ENCODE measurements at places on chromosomes 7 and 10. TPM values are rescaled to one million over a fixed set of nuclear protein-coding genes. Genes with fewer than 3 reads are reported as not detected.

DNA sequence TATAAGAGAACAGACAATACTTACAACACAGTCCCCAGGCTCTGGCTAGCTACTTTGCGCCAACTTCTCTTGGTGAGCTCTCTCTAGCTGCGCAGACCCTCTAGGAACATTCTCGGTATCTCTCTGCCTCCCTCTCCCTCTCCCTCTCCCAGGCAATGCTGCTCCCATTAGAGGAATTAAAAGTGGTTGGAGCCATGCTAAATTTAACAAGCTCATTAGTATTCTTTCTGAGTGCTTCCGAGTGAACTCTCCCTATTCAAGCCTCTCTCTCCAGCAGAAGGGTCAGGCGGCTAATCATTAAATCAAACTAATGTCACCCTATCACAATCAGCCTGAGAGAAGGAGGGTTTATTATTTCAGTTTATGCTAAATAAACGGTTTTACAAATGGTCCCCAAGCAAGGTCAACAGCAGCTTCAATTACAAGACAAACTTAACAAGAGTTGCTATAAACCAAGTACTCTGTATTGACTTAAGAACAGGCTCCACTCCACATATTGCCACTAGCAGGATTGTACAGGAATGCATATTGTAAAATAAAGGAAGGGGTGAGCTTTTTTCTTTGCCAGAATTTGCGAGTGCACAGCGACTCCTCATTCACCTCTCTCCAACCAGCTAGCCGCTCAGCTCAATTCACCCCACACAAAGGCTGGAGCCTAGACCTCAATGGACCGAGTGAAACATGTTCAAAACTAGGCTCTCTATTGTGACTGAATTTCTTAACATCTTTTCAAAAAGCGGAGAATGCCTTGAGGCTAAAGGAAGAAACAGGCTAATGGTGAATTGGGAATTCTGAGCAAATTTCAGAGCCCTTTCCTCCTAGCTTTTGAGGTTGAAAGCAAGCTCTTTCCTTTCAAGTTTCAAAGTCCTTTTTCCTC is 84.4 kb downstream of the GLI3 start:
- DNase-seq, result no peak
- H3K27ac ChIP-seq, result no peak overlapping the region
- H3K4me3 ChIP-seq, result no peak overlapping the region
- no peaks in the 10 kb centered on the region for H3K27me3 ChIP-seq

DNA sequence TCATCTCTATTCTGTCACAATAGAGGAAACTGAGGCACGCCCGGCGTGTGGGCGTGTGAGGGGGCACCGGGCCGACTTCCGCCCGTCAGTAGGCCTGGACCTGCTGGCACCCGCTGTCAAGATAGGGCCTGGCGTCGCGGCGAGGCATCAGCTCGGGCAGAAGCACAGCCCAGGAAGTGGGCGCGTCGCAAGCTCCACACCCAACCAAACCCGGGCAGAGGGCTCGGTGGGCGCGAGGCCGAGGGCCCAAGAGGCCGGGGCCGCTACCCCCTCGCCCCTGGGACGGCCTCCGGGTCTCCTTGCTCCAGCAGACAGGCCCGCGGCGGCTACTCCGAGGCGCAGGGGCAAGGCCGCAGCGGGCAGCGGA is 91.2 kb downstream of the SPAG6 start:
- DNase-seq, result no peak
- no peaks in the 10 kb centered on the region for H3K36me3 ChIP-seq
- H3K4me3 ChIP-seq, result peak overlapping the region; percentile 67
- H3K27me3 ChIP-seq, result no peaks in the 10 kb centered on the region
- peak overlapping the region; percentile 90 for H3K27ac ChIP-seq

DNA sequence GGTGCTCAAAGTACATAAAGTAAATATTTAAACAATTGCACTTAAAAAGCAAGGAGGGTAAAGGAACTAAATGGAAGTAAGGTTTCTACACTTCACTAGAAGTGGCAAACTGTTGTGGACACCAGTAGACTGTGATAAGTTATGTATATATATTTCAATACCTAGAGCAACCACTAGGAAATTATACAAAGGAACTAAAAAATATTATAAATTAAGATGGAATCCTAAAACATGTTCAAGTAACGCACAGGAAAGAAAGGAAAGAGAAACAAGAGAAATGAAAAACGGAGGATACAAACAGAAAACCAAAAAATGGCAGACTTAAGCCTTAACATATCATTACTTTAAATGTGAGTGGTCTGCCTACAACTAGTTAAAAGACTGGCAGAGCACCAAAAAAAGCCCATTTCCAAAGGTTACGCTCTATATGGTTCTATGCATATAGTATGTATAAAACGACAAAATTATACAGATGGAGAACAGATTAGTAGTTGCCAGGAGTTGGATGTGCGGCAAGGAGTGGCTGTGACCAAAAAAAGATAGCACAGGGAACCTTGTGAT is 19.0 kb downstream of the VPS41 start:
- H3K4me1 ChIP-seq, result no peaks in the 10 kb centered on the region

DNA sequence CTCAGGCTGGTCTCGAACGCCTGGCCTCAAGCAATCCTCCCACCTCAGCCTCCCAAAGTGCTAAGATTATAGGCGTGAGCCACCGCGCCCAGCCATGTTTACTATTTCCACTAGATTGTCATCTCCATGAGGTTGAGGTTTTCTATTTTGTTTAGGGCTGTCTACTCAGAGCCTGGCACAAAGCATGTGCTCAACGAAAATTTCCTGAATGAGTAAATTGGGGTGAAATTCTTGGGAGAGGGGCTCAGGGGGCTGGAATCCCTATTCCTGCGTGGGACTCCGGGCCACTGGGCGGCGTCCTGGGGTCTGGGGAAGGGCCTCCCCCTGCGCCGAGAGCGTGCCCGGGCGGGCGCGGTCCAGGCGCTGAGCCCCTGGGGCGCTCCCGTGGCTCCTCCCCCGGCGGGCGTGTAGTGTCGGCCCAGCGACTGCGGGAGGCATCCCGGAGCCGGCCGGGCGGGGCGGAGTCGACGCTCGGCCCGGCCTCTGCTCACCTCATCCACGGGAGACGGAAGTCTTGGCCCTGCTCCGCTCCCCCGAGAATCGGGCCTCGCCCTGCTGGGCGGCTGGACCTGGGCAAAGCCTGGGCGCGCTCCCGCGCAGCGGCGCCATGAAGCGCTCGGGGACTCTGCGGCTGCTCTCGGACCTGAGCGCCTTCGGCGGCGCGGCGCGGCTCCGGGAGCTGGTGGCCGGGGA is at the start of gene HPS6:
Gene HPS6 (plus strand): TSS at position 482 of the 693 bp plus-strand sequence. CDS start 126 bp downstream, at position 608.
- no peaks in the 10 kb centered on the region for H3K36me3 ChIP-seq
- H3K27ac ChIP-seq, result peak within 1 kb of the TSS; percentile 87
- peaks cover 37% of the 10 kb centered on the region for H3K4me1 ChIP-seq
- no peak for DNase-seq
- H3K27me3 ChIP-seq, result no peaks in the 10 kb centered on the region

Gene TYW1B
- 6.9 TPM for total RNA-seq

Gene SP8
- total RNA-seq, result 2.9 TPM

Measured in vagina (tissue), 2 donors.